Right lung (tissue), 10 donors: ENCODE measurements at places on chromosomes 7 and 10.

DNA sequence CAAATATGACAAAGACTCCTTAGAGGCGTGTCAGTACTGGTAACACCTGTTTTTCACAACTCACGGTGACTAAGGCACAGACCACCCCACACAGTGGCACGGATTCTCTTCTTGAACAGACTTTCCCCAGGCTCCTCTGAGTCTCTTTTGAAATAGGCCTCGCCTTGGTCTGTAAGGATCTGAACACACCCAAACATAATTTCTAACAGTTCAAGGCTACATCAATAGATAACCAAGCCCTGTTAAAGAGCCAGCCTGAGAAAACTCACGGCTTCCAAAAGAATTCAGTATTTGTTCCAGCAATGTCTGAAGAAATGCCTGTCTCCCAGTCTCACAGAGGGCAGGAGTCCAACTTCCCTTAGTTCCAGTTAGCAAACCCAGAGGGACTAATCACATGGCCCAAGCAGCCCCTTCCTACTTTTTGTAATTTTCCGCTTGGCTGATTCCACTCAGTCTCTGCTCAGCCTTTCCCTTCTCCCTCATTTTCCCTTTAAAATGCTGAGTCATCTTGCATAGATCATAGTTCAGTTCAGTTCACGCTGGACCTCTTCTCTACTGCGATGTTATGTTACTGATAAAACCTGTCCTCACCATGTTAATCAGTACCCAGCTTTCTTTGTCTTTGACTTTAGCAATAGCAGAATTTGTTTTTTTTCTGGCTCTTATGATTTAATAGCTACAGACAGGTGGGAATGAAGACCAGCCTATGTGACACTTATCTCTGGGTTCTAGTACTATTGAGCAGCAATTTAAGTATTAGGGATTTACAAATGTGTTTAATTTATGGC, 22.6 kb upstream of the AKR1C3 start:
- DNase-seq: peak; percentile 75

DNA sequence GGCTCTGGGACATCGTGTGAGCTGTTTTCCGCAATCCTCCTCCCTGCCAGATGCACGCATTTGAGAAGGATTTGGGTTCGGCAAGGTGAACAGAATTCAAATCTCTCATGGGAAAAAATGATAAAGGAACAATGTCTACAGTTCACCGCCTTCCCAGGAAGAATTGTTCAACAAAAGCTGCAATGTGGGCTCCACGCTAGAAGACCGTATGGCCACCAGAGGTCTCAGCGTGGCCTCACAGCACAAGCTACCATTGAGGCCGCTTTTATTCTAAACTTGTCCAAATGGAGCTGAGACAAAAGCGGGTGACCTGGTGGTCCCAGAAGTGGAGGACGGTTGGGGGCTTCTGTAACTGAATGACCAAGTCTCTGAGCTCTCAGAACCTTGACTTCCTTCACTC, 733.1 kb downstream of the PARD3 start:
- no peak for DNase-seq

DNA sequence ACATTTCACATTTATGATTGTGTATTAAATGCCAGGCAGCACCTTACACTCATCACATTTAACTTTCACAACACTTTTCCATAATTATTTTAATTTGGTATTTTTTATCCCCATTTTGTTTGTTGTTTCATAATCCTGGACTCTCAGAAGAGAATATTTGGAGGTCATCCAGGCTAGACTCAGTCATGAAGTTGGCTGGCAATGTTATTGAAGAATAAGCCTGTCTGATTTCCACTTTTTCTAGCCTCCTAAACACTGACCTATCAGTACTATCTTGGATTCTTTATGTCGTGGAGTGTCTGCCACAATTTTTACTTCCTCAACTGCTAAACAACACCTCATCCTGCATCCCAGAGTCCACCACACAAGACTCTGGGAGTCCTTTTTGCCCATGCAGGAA, 372.3 kb upstream of the NRP1 start:
- no peak for DNase-seq

DNA sequence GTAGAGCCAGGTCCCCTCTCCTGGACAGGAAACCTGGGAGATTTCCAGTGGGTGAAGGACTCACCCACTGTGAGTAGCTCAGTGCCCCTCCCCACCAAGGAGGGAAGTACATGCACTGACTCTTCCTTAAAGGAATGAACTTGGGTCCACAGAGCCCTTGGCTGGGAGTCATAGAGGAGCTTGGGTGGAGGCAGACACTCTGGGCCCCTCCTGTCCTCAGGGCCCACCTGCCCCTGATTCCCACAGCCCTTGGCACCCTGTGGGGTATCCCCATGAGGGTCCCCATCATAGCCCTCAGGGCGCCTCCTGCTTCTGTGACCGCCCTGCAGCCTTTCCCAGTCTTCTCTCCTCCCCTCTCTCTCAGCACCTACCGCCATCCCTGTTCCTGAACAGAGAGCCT, 3.7 kb downstream of the EN2 start:
- DNase-seq: no peak

GRCh38 chr10:71138166-71138830, 74.1 kb upstream of the UNC5B start:
- no peak for DNase-seq

DNA sequence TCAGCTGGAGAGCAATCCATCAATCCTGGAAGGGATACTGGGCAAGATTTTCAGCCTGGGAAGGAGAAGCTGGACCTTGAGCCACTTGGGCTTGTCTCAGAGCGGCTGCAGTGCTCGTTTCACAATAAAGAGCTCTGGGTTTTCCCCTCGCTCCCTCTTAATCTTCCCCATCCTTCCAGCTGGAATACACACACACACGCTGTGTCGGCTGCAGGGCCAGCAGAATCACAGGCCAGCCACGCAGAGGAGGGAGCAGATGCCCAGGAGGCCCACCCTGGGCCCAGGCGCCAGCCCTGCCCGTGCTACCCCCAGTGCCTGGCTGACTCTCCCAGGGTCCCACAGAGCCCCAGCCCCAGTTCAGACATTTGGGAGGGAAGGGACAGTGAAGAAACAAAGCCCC, 255.1 kb downstream of the TNS3 start:
- DNase-seq: peak; percentile 72

- DNase-seq: no peak
Observed at GRCh38 chr10:13221572-13221971, 12.6 kb downstream of the UCMA start.

- DNase-seq: no peak
Observed at GRCh38 chr7:114504586-114504985, 90.0 kb downstream of the FOXP2 start.

GRCh38 chr7:129775695-129776361, 164.3 kb downstream of the NRF1 start:
- no peak for DNase-seq

DNA sequence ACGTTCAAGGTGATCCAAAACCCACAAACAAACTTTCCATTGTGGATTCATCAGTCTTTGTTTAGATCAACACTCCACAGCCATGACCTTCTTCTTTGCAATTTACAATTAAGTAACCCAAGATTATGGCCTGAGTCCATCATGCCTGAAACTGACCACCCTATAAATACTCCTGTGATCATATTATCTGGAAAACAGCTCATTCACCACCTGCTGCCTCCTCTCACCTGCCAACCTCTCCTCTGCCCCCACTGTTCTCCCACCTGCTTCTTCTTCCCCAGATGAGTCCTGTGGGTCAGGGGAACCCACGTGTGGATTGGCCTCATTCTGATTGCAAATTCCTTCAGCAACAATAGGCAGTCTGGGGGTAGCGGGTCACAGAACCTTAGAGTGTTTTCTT, 81.4 kb downstream of the ABLIM1 start:
- no peak for DNase-seq

GRCh38 chr7:19675816-19676215, 33.0 kb downstream of the POLR1F start:
- no peak for DNase-seq

DNA sequence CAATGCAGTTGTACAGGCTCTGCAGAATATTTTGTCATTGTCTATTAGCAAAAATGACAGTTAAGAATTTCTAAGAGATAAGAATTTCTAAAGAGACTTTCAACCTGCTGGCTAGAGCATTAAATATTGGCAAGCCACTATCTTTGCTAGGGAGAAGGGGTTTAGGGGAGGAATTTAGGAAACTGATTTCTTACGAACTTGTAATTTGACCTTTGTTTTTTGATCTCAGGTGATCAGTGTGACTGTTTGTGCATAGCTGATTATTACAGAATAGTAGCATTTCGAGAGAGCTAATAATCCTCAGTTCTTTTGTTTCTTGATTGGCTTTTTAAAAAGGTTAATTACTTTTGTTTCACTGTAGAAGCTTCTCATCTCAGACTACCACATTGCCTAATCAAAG, 68.1 kb downstream of the ST7 start:
- no peak for DNase-seq

GRCh38 chr10:27147701-27148100, 6.5 kb downstream of the YME1L1 start:
- DNase-seq: no peak

DNA sequence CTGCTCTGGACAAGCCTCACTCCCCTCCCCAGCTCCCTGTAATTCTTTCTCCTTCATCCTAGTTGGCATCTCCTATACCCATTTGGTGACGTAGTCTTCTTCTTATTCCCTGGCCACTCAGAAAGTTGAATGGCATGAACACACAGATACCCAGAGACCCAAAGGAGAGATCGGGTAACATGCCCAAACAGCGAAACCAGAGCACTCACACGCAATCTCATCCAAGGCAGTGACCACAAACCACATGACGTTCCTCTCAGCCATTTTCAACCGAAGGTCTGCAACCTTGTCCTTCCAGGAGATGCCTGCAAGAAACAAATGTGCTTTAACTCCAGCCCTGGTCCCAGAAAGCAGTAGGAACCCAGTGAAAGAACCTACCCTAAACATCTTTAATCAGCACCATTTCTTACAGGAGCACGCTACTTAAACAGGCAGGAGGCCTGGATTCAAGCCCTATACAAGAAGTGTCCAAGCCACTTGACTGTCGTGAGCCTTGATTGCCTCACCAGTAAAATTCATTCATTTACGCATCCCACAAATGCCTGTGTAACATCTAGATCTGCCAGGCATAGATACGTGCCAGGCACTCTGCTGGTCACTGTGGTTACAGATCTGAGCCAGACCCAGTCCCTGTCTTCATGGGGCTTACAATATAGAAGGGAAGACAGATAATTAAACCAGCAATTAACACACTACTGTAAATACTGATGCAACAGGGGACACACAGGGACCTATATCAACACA, 37.1 kb downstream of the XPNPEP1 start:
- no peak for DNase-seq

DNA sequence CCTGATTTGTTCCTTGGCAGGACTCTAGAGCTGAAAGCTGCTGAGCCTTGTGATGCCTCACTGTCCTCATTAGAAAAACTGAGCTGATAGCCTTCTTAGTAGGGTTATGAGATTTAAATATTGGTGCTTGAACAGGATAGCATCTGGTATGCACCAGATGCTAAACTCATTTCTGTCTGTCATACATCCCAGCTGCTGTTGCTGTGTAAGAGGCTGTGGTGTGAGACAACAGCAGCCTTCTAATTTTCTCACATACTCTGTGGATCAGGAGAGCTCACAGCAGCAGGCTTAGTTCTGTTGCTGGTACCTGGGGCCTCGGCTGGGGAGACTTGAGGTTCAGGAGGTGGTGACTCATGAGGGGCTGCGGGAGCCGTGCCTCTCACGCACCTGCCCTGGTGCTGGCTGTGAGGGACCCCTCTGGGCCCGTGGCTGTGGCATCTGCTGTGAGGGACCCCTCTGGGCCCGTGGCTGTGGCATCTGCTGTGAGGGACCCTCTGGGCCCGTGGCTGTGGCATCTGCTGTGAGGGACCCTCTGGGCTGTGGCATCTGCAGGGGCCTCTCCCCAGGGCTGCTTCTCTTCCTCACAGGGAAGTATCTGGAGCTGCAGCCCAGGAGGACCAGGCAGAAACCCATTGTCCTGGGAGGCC, 12.5 kb downstream of the DYNC2I1 start:
- no peak for DNase-seq

GRCh38 chr7:38368191-38368605, 94.8 kb upstream of the TARP start:
- peak; percentile 14 for DNase-seq

DNA sequence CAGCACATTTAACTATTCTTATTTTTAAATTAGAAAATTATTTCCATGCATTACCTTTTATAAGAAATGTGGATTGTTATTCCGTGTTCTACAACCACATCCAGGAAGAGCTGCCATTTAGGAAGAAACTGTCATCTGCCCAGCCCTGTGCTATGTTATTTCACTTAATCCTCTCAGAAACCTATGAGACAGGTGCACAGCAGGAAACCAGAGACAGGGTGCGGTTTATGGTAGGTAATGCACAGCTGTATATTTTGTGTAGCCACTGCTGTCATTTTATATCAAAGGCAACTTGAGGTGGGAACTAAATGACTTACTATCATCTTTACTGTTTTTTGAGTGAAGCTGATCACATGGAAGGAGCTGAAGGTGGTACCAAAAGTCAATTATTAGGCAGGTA, 232.3 kb downstream of the MAGI2 start:
- no peak for DNase-seq

- DNase-seq: no peak
Observed at GRCh38 chr10:22605168-22605567, 109.2 kb downstream of the PIP4K2A start.

DNA sequence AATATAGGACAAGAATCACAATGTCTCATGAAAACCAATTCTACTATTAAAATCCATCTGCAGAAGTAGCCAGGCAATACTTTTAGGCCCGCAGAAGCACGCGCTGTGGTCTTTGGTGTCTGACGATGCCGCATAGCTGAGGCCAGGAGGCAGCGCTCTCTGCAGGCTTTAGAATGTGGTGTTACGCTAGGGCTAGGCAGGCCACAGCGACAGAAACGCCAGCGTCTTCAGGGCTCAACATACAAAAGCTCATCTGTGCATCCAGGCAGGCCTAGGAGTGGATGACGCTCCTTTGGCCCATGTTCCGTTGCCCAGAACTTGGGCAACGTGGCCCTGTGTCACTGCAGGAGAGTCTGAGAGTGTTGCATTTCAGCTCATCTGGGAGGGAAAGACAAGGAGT, 601.1 kb upstream of the FOXK1 start:
- no peak for DNase-seq

GRCh38 chr7:21317966-21318915, 109.6 kb upstream of the SP4 start:
- DNase-seq: peak; percentile 36
